SJSA1 (cell line): ENCODE measurements at places on chromosomes 16 and 17. TPM values are rescaled to one million over a fixed set of nuclear protein-coding genes. Genes with fewer than 3 reads are reported as not detected.
A peak's percentile ranks its signal among the peaks of the same experiment; 100 is the strongest.

Gene AGRP
- not detected in 2 replicates for total RNA-seq

Gene CXCL16
- not detected in 2 replicates for total RNA-seq

Gene PDILT
- total RNA-seq, result not detected in 2 replicates

Gene CLDN6
- total RNA-seq, result not detected in 2 replicates

Gene CMTM1
- total RNA-seq, result 3.5 and 5.4 TPM in 2 replicates

Gene HES7
- not detected in 2 replicates for total RNA-seq

Gene CD300LB
- total RNA-seq, result not detected in 2 replicates

Gene SLC13A5
- total RNA-seq, result not detected in 2 replicates

Gene SEPTIN12
- not detected in 2 replicates for total RNA-seq

Gene HSD17B1
- 0.13 and 1.5 TPM in 2 replicates for total RNA-seq

Gene SLC22A31
- total RNA-seq, result not detected in 2 replicates

Gene CMIP
- 9.8 and 10.7 TPM in 2 replicates for total RNA-seq

Gene EXOC3L1
- total RNA-seq, result not detected in 2 replicates

- no peak for DNase-seq
Observed at GRCh38 chr16:77383606-77384187, 51.1 kb downstream of the ADAMTS18 start.

GRCh38 chr16:88368994-88369393 is 13.8 kb upstream of the ZNF469 start:
- DNase-seq, result no peak

DNA sequence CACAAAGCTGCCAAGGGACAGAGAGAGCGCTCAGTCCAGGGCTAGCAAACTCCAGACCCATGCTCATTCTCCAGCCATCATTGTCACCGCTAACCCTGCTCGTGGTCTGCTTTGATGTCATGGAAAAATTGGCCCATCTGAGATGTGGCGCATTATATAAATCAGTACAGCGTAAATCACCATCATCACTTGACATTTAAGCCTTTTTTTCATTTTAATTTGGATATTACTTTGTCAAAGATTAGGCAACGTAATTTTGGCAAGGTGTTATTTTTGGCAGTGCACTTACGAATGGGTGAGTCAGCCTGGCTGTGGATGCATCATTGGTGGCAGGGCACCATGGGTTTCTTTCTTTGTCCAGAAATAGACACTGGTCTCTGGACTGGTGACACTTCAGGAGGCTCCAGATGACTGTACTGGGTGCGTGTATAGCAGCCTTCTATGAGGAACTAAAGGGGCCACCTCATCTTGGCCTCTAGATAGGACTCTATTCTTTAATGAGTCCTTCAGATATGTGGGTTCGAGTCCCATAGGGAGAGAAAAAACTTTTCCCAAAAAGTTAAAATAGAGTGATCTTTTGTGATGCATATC is 166.3 kb downstream of the MSI2 start:
- DNase-seq, result peak; percentile 52

DNA sequence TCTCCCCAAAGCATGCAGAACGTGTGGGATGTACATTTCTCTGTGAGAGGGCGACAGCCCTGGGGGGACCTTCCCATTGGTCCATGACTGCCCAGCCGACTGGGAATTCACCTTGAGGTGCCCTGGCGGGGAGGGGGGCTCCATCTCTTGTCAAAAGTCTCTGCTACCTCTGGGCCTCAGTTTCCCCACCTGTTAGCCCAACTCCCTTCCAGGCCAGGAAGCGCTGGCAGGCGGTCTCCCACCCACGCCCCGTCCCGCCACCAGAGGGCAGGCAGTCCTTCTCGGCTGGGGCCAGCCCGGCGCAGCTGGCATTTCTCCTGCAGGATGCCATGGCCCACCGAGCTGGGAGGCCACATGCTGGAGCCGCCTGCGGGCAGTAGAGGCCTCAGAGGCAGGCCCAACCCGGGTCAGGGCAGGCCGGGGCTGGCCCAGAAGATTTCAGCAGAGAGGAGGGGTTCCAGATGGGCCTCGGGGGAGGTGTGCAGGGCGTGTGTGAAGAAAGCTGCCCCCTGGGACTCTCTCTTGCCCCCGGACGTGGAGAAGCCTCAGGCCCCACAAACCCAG is 16.6 kb downstream of the CD7 start:
- peak; percentile 85 for DNase-seq

DNA sequence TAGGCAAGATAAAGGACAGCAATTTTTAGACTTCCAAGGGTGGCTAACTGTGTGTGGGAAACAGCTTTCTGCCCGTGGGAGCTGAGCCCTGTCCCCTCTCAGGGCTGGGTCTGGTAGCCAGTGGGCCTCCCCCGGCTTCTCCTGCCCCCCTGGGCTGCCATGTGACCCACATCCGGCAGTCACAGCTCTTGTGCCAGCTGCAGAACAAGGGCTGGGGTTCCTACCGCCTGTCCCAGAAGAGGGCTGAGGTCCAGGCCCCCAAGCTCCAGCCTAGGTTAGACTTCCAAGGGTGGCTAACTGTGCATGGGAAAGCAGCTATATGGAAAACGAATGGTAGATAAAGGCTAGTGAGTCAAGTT is 6.1 kb downstream of the GAST start:
- no peak for DNase-seq

- DNase-seq, result peak; percentile 49
Observed at GRCh38 chr16:24540602-24541210, 1.3 kb downstream of the RBBP6 start.

GRCh38 chr17:41772218-41772585 is 14.3 kb downstream of the JUP start:
- DNase-seq, result no peak

GRCh38 chr17:59405944-59406705 is 74.7 kb downstream of the YPEL2 start:
- no peak for DNase-seq

DNA sequence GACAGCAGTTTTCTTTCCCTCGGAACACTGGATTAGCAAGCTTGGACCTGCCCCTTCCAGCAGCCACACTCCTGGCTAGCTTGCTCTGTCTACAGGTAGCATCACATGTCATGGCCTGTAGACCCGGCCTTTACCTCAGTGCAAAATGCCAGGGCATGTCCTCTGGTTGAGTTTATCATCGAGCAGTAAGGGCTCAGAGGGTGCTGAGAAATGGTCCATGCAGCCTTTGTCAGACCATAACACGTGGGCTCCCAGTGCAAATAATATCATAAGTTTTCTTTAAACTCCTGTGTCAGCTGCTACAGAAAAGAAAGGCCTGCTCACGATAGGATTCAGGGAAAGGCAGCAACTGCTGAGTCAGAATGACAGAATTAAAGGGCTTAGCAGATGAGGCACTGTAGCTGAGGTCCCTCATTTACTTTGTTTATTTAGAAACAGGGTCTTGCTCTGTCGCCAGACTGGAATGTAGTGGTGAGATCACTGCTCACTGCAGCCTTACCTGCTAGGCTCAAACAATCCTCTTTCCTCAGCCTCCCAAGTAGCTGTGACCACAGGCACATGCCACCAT is 8.0 kb upstream of the GNA13 start:
- peak; percentile 86 for DNase-seq

DNA sequence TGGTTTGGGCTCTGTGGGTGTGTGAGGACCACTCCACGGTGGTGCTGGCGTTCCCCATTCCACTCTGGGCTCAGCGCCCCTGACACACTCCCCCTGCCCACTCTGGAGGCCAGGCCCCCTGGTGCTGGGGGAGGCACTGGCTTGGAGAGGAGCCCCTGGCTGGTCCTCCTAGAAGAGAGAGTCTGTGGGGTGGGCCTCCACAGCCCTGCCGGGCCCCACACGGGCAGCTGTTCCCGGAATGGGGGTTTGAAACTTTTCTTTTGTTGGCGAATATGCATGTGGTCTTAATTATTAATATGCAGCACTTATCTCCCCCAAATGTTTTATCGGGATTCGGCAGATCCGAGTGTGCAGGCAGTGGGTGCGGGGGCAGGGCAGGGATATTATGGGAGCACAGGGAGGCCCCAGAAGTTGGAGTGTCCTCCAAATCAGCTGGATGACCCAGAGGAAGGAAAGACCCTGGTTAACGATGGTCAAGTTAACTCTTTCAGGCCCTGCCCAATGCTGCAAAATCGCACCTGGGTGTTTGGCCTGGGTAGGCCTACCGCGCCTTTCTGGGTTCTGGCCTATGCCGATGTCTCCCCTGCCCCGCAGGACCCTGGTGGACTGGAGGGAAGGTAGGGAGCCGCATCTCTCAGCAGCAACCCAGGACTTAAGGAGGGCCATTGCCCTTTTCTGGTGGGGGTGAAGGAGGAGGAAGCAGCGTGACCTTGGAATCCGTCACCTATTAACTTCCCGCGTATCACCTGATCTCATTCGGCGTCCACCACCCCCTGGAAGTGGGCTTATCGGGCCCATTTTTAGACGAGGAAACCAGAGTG is 36.0 kb downstream of the TMEM235 start:
- peak; percentile 47 for DNase-seq

DNA sequence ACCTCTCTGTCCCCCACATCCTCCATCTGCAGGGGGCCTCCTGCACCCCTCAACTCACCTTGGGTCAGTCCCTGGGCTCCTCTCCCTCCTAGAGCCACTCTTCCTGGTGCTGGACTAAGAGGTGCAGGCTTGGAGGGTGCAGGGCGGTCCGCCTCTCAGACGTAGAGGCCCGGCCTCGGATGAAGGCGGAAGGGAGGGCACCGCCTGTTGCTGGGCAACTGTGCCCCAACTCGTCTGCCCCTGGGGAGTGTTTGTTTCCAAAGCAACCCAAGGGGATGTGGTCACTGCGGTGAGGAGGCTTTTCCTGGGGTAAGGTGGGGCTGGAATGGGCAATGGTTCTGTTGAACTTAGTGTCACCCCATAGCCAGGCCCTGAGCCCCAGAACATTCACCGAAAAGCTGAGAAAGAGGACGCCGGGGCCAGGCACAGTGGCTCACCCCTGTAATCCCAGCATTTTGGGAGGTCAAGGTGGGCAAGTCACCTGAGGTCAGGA is at the start of gene C16orf54:
C16orf54 (minus strand) TSS at position 138 of the 493 bp plus-strand sequence. CDS start 1,039 bp downstream, outside the sequence.
- DNase-seq, result no peak

DNA sequence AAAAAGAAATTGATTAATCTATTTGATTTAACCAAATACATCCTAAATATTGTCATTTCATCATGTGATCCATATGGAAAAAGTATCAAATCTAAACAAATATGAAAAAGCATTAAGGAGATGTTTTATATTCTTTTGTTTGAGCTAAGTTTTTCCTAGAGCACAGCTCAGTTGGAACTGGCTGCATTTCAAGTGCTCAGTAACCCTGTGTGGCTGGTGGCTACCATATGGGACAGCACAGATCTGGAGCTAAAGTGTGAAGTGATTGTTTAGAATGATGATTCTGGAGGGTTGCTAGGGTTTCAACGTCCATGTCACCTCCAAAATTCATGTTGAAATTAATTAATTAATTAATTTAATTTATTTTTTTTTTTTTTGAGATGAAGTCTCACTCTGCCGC is 137.5 kb downstream of the XYLT1 start:
- DNase-seq, result no peak

DNA sequence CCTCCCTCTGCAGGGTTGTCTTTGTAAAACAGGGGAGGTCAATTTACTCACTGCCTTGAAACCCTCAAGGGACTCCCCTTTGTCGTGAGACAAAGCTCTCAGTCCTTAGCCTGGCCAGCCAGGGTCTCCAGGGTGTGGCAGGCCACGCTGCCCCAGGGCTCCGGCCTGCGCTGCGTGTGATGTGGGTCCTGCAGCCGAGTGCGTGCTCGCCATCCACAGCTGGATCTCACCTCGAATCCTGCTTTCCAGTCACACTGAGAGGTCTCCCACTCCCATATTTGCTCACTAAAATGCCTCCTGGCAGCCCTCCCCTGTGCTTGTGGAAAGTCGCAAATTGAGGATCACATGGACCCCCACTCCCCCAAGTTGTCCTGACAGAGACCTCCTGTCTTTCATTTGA is 10.0 kb upstream of the CLEC18C start:
- DNase-seq, result peak; percentile 42

GRCh38 chr16:70380248-70380918 is 33.7 kb downstream of the DDX19A start:
- peak; percentile 98 for DNase-seq

- no peak for DNase-seq
Observed at GRCh38 chr16:64705443-64705842, 416.4 kb downstream of the CDH11 start.

DNA sequence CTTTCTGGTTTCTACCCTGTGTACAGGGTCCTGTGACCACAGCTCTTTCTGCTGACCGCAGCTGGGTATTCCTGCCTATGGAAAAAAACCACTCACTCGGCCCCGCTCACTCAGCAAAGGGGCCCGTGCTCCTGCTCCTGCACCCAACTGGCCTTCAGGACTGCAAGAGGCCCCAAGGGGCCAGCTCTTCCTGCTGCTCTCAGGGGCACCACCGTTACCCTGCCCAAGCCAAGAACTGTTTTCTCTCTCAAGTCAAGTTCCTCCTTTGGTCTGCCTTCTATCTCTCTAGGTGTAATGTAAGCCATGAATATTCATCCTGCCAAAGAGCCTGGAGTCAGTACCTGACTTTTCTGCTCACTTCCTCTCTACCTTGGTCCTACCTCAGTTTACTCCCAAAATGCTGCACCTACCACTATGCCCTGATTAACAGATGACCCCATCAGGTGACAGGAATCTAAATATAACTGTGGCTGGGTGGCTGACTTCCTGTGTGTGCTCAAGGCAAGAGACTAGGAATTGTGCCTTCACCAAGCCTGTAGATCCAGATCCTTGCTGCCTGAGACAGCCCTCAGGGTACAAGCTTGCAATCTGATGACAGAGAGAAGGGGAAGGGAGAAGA is 20.4 kb upstream of the SCIMP start:
- DNase-seq, result no peak
